ENCODE measurements at places on chromosomes 6 and 20. TPM values are rescaled to one million over a fixed set of nuclear protein-coding genes. Genes with fewer than 3 reads are reported as not detected.

Gene USP49
- total RNA-seq: 2.8 TPM

Gene PGC
- not detected for total RNA-seq

Gene DAAM2
- total RNA-seq: 2.3 TPM

Gene PRDM1
- total RNA-seq: 3.9 TPM

Gene CST4
- not detected for total RNA-seq

Gene HLA-DMB
- total RNA-seq: not detected

Gene IPCEF1
- under 0.01 TPM for total RNA-seq

Gene TMEM244
- total RNA-seq: 1.3 TPM

Gene PDYN
- total RNA-seq: not detected

Gene SLA2
- total RNA-seq: not detected

Gene CNR1
- total RNA-seq: under 0.01 TPM

Gene ADGRF5
- total RNA-seq: 0.22 TPM

Gene ADGRB3
- total RNA-seq: 0.29 TPM

Gene SLC25A27
- total RNA-seq: 1.1 TPM

Gene MCCD1
- not detected for total RNA-seq

Gene OPRL1
- total RNA-seq: 0.88 TPM

Gene MOCS1
- total RNA-seq: 13.3 TPM

Gene SULF2
- 5.5 TPM for total RNA-seq

Gene C20orf144
- 0.14 TPM for total RNA-seq

Gene MATN4
- total RNA-seq: not detected

Gene HLA-DQB1
- 0.43 TPM for total RNA-seq

Gene TOX2
- total RNA-seq: 10.5 TPM

Gene MYMX
- not detected for total RNA-seq

Gene UBD
- total RNA-seq: not detected

Gene GNMT
- total RNA-seq: not detected

Gene PRKN
- total RNA-seq: not detected

Gene MAP3K7
- 47.1 TPM for total RNA-seq

Gene CYP24A1
- total RNA-seq: 0.29 TPM

Gene PRR18
- not detected for total RNA-seq

Gene SLC32A1
- total RNA-seq: not detected

Gene PHACTR1
- total RNA-seq: 3.9 TPM

Gene OR14J1
- not detected for total RNA-seq

Gene TMEM170B
- 1.1 TPM for total RNA-seq

Gene SLPI
- total RNA-seq: not detected

Gene TBXT
- not detected for total RNA-seq

Gene SIRPB1
- total RNA-seq: 2.2 TPM

Gene BRD2
- total RNA-seq: 153 TPM

Gene PPP1R16B
- not detected for total RNA-seq

Gene C6orf58
- not detected for total RNA-seq

Gene TRIM15
- not detected for total RNA-seq

Gene CAGE1
- 0.14 TPM for total RNA-seq

Gene BPI
- total RNA-seq: not detected

Gene ALDH8A1
- total RNA-seq: 0.72 TPM

Gene SOX18
- total RNA-seq: 0.43 TPM

Gene SAPCD1
- 0.44 TPM for total RNA-seq

Gene LTB
- total RNA-seq: not detected

Gene RREB1
- 21.9 TPM for total RNA-seq

All from placental pericyte (primary cell).